NCI-H524 treated with DMSO at 0.1 percent for 48 hours (cell line): ENCODE measurements at places on chromosomes 5 and 9.

GRCh38 chr5:156681265-156681664, 168.8 kb upstream of the PPP1R2B start:
- no peak for DNase-seq

DNA sequence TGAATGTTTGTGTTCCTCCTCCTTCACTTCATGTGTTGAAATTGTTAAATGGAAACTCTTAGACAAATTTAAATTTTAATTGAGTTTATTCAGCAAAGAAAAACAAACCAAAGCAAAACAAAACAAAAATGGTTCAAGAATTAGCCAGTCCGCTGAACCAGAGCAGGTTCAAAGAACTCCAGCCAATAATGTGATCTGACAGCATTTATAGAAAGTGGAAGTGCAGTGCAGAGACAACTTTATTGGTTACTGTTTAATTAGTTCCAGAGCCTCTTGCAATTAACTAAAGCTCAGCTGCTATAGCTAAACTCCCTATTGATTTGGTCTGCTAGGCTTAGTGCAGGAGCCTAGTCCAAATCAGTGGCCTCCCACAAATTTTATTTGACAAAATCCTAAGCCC, 132.9 kb downstream of the RNF180 start:
- no peak for DNase-seq

GRCh38 chr5:92144824-92145223, 761.7 kb upstream of the ARRDC3 start:
- no peak for DNase-seq

DNA sequence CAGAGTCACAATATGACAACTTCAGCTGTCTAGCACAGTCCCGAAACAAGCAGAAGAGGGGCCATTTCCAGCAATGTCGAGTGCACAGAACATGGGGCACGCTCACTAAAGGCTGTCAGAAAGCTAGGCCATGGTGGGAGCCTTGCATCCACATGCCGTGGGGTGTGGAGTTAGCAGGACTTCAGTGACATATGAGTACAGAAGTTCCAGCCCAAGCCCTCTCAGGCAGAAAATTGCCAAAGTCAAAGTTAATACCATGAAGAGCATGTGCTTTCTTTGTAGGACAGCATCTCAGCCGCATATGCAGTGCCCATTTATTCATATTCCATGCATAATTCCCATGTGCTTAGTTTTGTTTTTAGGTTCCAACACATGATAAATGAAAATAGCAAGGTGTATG, 26.7 kb downstream of the ECM2 start:
- no peak for DNase-seq

DNA sequence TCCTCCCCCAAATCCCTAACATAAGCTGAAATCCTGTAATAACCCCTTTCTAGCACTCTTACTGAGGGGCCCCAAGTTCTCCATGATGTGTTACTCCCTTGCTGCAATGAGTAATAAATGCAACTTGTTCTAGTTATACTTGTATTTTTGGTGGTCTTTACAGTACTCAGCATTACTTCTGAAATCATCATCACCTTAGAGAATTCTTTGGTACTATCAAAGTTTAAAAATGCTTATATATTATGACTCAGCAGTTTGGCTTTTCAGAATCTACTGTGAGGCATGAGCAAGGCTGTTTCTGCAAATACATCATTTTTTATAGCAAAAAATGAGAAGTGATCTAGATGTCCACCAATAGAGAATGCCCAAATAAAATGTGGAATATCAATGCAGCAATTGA, 20.7 kb upstream of the ROPN1L start:
- no peak for DNase-seq

DNA sequence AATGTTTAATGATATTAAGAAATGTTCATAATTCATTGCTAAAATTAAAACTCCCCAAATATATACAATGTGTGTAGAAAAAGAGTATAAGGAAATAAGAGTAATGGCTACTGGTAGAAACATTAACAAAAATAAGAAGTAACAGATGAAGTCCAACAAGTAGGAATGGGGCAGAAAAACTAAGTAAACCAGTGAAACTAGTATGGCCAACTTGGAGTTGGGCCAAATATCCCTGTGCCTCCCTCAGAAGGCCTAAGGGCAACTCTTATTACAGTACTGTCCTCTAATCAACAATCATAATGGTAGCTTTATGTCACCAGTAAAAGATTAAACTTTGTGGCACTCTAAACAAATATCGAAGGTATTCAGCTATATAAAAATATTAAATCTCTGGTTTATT, 93.5 kb downstream of the SSBP2 start:
- no peak for DNase-seq

DNA sequence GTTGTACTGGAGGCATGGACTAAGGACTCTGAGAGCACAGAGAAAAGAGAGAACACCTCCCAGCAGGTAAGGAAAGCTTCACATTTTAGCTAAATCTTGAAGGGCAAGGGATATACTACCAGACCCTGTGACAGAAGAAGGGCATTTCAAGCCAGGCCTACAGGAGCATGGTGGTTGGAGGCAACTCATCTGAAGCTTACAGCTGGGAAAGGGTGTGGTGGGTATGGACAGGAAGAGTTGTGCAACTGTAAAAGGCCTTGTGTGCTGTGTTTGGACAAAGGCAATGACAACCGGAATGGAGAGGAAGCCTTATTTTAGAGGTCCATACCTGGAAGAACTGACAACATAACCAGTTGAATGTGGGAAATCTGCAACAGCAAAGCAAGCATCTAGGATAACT, 31.2 kb downstream of the NIPSNAP3B start:
- DNase-seq: no peak
